ENCODE measurements at places on chromosomes 4 and X. TPM values are rescaled to one million over a fixed set of nuclear protein-coding genes. Genes with fewer than 3 reads are reported as not detected.

Gene CTAG1A
- not detected for total RNA-seq

DNA sequence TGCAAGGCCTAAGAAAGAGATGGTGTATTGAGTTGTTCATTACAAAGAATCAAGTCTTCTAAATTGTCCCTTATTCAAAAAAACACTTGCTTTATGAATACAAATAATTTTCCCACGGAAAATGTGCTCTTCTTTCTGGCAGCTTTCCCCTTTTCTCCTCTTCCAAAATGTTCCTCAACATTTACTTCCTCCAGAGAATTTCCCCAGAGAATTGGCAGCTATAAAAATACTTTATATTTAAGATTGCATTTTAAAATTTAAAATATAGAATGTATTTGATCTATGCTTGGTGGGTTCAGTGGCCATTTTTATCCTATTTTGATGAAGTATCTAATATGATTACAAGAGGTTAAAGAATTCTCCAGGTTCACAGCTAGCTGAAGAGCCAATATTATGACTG, 521.0 kb downstream of the IQCM start:
- no peak for DNase-seq

DNA sequence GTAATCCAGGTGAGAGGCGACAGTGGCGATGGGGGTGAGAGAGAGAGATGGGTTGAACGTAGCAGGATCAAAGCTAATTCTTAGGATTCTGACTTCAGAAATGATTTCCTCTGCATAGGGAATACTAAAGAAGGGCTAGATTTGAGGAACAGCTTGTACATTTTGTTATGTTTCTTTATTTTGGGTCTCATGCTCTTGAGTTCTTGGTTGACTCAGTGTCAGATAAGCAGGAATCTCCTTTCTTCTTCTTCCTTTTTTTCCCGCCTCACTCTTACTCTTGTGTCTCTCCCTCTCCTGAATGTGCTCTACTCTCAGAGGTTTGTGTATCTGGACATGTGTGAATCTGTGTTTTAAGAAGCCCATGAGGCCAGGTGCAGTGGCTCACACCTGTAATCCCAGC, 36.4 kb downstream of the FAM193A start:
- no peak for DNase-seq

DNA sequence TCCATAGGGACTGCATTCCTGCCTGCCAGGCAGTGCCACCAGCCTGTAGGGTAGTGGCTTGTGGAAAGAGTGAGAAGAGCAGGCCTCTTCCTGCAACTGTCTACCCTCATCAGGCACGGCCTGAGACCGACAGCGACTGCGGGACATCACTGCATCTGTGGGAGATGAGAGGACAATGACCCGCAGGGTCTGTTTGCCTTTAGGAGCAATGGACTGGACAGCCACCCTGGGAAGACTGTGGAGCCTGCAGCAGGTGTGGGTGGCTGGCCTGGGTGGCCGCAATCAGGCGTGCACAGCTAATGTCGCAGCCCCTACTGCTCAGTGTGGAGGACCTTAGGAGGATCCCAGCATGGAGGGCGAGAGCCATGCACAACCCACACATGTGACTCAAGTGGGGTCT, 227.9 kb downstream of the PTTG2 start:
- no peak for DNase-seq

DNA sequence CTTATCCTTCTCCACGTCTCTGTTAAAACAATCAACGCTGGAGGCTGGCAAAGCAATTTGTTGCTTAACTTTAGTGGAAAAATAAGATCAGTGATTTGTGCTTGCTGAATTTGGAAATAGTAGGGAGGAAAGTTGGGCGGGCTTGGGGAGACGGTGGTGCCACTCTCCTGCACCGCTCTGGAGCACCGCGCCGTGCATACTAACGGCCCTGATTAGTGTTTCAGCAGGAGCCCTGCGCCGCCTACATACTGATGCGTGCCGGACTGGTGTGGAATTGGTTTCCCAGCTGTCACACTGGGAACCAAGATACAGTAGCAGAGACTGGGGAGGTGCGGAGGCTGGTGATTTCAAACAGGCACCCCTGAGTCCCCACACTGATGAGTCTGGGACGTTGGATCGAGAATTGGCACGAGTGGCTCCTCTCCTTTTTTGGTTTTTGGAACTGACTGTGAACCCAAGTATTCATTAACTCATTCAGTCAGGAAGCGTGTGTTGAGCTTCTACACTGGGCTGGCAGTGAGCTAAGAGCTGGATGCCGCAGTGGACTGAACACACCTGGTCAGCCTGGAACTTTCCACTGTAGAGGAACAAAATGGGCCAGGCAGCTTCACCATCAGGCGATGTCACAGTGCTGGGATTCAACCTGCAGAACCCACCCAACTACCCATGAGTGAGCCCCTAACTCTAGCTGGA, 29.0 kb upstream of the PSAPL1 start:
- DNase-seq: no peak

- DNase-seq: no peak
Observed at GRCh38 chr4:166594326-166594946, 639.9 kb downstream of the SPOCK3 start.

Gene SYNPO2
- total RNA-seq: 0.40 TPM

DNA sequence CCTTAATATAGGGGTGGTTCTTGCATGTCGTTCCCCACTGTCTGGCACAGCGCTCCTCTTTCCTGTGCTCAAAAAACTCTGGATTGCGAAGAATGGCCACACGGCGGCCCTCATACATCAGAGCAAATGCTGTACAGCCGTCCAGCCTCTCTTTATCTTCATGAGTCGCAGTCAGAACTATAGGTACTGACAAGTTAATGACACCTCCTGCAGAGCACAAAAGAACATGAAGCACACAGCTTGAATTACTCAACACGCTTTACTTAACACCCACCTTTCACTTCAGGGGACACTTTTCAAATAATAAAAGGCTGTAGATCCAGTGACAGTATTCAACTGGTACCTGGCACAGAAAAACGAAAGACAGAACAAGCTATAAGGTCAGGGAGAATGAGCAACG, 65.3 kb downstream of the PAPSS1 start:
- DNase-seq: no peak

DNA sequence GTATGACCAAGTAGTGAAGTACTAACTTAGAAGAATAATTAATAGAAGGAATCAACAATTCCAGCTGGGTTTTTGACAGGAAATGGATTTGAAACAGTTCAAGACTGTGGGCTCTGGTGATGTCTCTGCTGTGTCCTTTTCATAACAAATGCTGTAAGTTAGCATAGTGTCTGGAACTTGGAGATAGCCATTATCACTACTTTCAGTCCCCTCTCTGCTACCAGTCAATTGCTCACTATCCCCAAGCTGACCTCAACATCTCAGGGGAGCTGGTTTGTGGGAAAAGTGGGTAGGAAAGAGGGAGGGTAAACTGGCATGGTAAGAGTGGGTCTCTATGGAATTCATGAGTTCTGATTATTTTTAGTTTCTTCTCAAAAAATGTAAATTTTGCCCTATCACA, 231.4 kb upstream of the MID1 start:
- no peak for DNase-seq

DNA sequence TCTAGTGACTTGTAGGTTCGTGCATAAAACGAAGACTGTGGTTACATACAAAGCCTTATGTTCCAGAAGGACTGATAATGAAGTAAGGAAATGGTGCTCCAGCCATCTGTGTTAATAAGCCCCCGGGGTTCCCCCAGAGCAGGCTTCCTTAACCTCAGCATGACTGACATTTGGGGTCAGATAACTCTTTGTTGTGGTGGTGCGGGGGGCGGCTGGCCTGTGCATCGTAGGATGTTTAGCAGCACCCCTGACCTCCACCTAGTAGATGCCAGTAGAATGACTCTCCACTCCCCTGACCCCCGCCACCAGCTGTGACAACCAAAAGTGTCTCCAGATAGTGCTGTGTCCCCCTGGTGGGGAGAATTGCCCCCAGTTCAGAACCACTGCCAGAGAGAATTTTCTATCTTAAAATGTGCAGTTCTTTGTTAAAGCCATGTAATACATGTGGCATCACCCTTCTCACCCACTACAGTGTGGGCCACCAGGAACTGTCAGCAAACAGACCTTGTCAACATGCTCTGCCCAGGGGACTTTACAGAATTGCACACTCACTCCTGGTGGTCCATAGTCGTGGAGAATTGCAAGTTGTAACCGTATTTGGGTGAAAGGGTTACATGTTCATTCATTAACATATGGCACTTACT, 7.5 kb downstream of the SH3KBP1 start:
- DNase-seq: no peak

Gene BTK
- total RNA-seq: 0.14 TPM

Gene SOWAHB
- total RNA-seq: 9.4 TPM

Gene USP17L30
- total RNA-seq: not detected

- DNase-seq: no peak
Observed at GRCh38 chr4:183304067-183304466, 16.0 kb downstream of the CLDN22 start.

DNA sequence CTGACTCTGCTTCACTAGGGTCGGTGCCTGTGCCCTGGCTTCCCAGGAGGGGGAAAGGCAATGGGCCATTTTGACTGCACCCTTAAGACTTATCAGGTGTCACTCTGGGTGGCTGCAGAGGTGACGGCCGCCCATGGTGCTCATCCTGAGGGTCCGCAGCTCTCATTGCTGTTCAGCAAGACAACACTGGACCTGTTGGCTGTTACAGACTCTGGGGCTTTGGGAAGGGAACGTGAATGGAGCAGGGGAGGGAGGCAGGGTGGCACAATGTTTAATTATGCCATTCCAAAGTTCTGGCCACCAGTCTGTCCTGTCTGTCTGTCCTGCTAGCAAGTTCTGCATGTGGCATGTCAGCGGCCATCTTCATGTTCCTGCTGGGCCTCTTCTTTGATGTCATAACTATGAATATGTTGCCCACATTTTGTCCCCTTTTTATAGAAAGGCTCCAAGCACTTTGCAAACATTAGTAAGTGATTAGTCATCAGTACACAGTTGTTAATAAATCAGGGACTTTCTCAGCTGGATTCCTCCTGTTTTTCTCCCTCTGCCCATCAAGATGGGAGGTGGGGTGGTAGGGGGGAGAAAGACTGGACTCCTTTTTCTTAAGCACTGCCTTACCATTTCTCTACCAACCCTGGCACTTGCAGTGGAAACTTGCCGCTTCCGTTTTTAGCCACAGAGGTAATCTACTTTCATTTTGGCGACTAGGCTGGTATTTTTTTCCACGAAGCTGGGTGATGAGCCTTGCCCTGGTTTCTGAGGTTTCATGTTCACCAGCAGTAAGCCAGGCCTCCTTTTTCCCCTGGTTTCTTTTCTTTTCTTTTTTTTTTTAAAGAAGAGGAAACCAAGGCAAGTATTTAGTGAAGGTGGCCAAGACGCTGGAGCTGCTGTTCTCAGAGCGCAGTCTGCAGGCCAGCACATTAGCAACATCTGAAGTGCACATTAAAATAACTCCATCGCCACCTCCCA, 88.6 kb upstream of the TRIM2 start:
- peak; percentile 77 for DNase-seq

- no peak for DNase-seq
Observed at GRCh38 chrX:40143987-40144386, 46.2 kb upstream of the BCOR start.

Gene S100P
- total RNA-seq: 0.14 TPM

DNA sequence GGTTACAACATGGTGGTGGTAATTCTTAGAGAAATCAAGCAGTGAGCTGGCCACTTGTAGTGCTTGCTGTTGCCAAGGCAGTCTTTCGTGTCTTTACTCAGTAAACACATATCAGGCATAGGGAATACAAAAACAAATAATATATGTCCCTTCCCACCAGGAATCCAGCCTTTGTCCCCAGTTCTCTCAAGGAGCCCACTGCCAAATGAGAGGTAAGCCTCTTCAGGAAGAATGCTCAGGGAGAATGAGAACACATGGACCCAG, 421 bp upstream of the PLAC1 start:
- DNase-seq: no peak

DNA sequence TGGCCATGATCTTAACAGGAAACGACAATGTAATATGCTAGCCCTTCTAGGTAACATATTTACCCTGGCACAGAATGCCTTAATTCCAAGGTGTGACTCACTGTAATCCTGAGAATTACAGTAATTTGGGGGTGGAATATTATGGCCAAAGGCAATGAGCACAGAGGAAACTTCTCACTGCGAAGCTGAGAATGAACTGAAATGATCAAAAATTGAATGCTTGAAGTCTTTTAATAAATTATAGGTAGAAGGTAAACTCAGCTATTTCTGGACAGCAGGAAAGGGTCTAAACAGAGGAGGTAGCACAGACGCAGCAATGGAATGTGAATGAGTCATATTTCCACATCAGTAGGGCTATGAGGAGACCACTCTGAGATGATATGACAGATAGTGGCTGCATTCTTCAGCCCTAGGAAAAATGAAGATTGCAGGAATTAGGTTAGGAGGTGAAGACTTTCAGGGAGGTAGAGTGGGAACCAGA, 312.6 kb downstream of the PACRGL start:
- peak; percentile 42 for DNase-seq

Gene TEX11
- not detected for total RNA-seq

- DNase-seq: no peak
Observed at GRCh38 chrX:150038986-150039599, 100.8 kb upstream of the EOLA2 start.

DNA sequence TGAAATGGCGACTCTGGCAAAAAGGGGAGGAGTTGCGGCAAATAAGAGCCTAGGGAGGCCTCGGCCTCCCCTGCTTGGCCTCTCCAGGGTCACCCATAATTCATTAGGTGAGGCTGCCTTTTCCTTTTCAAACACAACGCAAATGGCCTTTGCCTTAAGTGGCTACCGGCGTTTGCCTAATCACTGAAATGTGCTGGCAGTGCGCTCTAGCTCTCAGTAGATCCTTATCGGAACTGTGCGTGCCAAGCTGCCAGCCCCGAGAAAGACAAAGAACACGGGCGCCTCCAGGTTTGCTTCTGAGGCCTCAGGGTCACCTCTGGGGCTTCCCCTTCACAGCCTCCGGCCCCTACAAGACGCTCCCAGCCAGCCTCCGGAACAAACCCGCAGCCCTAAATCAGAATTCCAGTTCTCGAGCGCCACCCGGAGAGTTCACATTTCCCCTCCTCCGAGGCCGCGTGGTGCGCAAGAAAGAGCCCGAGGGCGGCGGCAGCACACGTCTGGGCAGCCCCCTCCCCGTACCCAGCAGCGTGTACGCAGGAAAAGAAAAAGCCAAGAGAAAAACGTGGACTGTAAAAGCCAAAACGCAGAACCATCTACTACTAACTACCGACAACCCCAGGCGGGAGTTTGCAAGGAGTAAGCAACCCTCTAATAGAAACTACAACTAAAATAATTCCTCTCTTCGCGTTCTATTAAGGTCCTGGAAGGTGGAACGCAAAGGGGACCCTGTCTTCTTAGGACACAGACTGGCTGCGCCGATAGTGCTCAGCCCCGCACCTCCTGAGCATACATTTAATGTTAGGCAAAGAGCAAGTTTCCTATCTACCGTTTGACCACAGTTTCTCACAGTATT, 76.5 kb upstream of the BCOR start:
- DNase-seq: no peak

All from epithelial cell of proximal tubule (primary cell).